Sigmoid colon (tissue), 7 donors: ENCODE measurements at places on chromosomes 13 and 19.

DNA sequence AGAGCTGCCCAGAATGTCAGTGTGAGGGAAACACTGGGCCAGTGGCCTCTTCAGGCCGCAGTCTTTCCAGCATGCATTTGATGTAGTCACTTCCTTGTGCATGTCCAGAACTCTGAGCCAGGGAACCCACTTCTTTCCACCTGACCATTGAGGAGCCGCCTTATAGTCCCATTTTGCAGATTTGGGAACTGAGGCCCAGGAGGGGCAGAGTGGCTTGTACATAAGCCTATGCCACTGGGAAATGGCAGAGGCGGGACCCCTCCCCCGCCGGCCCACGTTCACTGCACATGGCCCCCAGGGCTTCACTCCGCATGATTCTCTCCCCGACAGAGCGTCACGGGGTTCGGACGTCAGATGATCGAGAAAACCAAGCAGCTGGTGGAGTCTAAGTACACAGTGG lies 5.6 kb upstream of the SPIB start:
- no peak overlapping the region for H3K4me3 ChIP-seq
- H3K4me1 ChIP-seq, result no peaks in the 10 kb centered on the region
- no peak overlapping the region for H3K27ac ChIP-seq
- peaks cover 17% of the 10 kb centered on the region for H3K27me3 ChIP-seq
- DNase-seq, result no peak
- no peaks in the 10 kb centered on the region for H3K36me3 ChIP-seq

DNA sequence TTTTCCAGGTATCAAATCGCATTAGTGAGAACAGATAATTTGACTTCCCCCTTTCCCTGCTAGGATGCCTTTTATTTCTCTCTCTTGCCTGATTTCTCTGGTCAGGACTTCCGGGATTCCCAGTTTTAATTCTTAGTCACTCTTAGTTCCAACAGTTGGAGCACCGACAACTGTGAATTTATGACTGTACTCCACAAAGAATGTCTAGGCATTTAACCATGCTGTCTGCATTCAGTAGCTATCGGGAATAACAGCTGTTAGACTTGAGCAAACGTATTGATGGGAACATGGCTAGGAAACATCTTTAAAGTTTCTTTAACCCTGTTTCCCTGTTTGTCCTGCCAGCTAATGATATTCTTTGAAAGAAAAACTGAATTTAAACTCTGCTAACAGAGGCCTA lies 14.1 kb upstream of the SPACA7 start:
- no peaks in the 10 kb centered on the region for H3K36me3 ChIP-seq
- H3K27ac ChIP-seq, result no peak overlapping the region
- peaks cover 4% of the 10 kb centered on the region for H3K4me1 ChIP-seq
- peaks cover 7% of the 10 kb centered on the region for H3K27me3 ChIP-seq
- no peak overlapping the region for H3K4me3 ChIP-seq
- no peak for DNase-seq

DNA sequence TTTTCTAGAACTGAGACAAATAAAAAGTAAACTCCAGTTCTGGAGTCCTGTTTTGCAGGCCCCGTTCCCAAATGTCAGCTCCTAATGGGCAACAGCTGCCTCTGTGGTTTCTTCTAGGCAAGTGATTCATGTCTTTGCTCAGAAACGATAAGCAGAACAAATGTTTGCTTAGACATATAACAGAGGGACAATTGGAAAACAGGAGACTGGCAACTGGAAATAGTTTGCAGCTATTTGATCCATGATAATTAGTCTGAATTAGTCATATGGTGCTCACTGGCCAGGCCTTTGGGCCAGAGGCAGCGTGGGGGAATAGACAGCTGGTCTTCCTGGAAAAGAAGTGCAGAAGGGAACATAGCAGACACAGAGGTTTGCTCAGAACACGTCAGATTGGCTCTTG lies 29.2 kb upstream of the TSHZ3 start:
- H3K4me1 ChIP-seq, result no peaks in the 10 kb centered on the region
- peak overlapping the region; percentile 37 for H3K27ac ChIP-seq
- DNase-seq, result no peak
- no peaks in the 10 kb centered on the region for H3K27me3 ChIP-seq
- H3K4me3 ChIP-seq, result no peak overlapping the region

GRCh38 chr19:15443838-15444237 lies 5.9 kb downstream of the WIZ start:
- no peak for DNase-seq
- H3K27me3 ChIP-seq, result no peaks in the 10 kb centered on the region
- no peaks in the 10 kb centered on the region for H3K36me3 ChIP-seq
- no peak overlapping the region for H3K4me3 ChIP-seq
- peaks cover 8% of the 10 kb centered on the region for H3K4me1 ChIP-seq

DNA sequence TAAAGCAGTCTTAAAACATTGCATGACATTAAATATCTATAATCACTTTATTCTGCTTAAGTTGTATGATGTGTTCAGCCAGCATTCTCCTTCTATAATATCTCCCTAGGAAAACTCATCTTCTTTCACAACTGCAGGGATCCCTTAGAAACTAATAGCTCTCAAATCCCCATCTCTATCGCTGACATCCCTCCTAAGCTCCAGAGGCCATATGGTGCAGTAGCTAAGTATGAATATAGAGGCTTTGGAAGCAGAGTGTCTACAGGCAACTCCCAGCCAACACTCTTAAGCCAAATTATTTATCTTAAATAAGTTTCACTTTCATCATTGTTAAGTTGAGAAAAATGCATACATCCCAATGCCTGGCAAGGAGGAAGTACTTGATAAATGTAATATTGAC lies 349.5 kb upstream of the MIR17HG start:
- DNase-seq, result no peak
- no peaks in the 10 kb centered on the region for H3K36me3 ChIP-seq
- no peak overlapping the region for H3K27ac ChIP-seq
- H3K4me3 ChIP-seq, result no peak overlapping the region
- no peaks in the 10 kb centered on the region for H3K4me1 ChIP-seq

DNA sequence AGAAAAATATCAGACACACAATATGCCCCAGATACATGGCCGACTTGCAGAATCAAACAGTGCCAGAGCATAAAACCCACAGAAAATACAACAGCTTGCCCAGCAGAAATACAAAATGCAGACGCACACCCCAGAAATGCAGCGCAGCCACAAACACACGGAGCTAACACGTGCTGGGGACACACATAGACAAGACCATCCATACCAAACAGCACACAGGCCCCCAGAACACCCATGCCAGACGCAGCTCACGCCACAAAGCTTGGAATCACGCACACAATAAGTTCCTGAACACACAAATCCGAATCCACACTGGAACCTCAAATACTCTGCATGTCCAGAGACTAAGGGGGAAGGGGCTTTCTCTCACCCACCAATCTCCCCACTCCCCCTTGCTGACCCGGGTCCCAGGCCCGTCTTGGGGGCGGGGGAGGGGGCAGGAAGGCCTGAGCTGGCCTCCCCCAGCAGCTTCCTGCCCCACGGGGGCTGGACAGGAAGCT lies 17.2 kb downstream of the CCDC97 start:
- no peaks in the 10 kb centered on the region for H3K27me3 ChIP-seq
- peak overlapping the region; percentile 90 for H3K27ac ChIP-seq
- no peak for DNase-seq
- H3K4me3 ChIP-seq, result peak overlapping the region; percentile 7
- H3K4me1 ChIP-seq, result peaks cover 47% of the 10 kb centered on the region

- peaks cover 7% of the 10 kb centered on the region for H3K4me1 ChIP-seq
- no peaks in the 10 kb centered on the region for H3K36me3 ChIP-seq
- no peak overlapping the region for H3K4me3 ChIP-seq
- DNase-seq, result no peak
Observed at GRCh38 chr19:19111136-19111835, 27.0 kb downstream of the TMEM161A start.

GRCh38 chr19:55304279-55304978 lies 20.6 kb downstream of the BRSK1 start:
- H3K4me1 ChIP-seq, result peaks cover 10% of the 10 kb centered on the region
- H3K27ac ChIP-seq, result no peak overlapping the region
- DNase-seq, result no peak
- no peaks in the 10 kb centered on the region for H3K27me3 ChIP-seq
- no peak overlapping the region for H3K4me3 ChIP-seq

DNA sequence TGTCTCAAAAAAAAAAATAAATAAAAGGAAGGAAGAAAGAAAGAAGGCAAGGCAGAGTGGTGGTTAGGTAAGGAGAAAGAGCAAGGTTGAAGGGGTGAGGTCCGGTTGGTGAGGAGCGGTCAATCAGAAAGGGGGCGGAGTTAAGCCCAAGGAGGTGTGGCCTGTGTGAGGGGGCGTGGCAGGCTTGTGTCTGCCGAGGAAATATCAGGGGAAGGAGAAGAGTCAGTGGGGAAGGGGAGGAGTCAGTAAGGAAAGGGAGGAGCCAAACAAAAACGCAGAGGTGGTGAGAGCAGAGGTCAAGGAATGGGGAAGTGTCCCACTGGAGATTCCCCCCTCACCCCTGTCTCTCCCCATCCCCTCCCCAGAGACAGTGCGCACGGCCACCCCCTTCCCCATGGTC lies 5.9 kb downstream of the CACNG7 start:
- DNase-seq, result no peak
- no peak overlapping the region for H3K4me3 ChIP-seq

DNA sequence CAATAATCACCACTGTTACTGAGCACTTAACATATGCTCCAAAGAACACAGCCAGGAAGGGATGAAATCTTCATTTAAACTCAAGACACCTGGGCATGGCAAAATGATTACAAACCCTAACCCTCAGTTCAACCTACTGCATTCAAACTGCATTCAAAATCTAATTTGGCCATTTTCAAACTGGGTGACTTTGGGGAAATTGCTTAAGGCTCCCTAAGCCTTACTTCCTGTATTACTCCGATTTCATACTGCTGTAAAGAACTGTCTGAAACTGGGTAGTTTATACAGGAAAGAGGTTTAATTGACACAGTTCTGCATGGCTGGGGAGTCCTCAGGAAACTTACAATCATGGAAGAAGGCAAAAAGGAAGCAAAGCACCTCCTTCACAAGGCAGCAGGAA lies 50.4 kb downstream of the CBY2 start:
- no peaks in the 10 kb centered on the region for H3K4me1 ChIP-seq
- H3K4me3 ChIP-seq, result no peak overlapping the region
- no peaks in the 10 kb centered on the region for H3K36me3 ChIP-seq
- no peak for DNase-seq
- no peaks in the 10 kb centered on the region for H3K27me3 ChIP-seq
- H3K27ac ChIP-seq, result no peak overlapping the region
